ENCODE measurements at places on chromosomes 7 and 10.

- no peak for DNase-seq
Measured at GRCh38 chr7:151505433-151505832, 14.3 kb downstream of the RHEB start.

GRCh38 chr7:130476297-130477150 is 15.4 kb upstream of the MEST start:
- DNase-seq = no peak

GRCh38 chr7:151838861-151839381 is 38.0 kb downstream of the PRKAG2 start:
- DNase-seq = no peak

GRCh38 chr10:64363687-64364086 is 842.5 kb downstream of the REEP3 start:
- no peak for DNase-seq

DNA sequence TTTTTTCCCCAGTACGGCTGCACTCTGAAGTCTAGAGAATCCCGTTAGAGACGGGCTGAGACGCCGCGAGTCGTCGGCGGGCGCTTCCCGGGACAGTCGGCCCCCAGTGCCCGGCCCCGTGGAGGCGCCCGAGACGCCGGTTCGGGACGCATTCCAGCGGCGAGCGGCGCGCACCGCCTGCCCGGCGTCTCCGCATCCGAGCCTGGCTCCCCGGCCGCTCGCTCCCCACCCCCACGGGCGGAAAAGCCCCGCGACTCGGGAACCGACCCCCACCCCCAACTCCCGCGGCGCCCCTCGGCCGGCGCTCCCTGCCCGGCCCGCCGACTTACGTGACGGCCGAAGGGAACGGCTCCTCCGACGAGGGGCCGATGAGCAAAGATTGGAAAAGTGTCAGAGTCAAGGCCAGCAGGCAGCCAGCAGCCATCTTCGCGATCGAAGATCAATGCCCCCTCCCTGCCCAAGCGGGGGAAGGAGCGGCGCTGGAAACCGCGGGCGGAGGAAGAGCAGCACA is 486 bp downstream of the CACNA2D1 start:
- DNase-seq = no peak

DNA sequence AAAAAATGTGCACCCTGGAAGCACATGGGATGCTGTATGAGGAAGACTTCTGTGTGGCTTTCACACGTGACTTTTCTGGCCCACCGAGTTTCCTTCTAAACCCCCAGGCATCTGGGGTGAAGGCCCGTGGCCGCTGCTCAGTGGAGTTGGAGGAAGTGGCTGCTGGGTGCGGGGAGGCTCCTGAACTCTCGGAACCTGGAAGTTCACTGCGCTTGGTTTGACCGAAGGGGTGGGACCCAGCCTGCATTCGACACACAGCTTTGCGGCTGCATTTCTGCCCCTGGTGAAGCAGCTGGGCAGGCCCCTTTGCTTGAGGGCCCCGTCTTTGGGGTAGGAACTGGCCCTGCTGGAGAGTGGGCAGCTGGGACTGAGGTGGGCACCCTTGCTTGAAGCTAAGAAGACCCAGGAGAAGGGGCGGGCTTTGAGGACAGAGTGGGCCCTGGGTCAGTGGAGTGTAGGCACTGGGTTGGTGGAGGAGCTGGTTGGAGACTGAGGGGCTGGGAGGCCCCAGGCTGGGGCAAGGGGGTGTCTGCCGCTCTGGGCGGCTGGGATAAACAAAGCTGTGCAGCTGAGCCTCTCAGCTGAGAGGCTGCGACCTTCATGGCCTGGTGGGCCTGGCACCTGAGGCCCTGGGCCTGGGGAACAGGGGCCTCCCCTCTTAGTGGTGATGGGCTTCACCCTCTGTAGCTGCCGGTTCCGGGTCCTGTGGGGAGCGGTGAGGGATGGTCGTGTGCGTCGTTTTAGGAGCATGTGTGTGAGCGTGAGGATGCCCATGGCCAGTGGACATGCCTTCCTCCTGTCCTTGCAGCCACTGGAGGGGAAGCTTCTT is 78.0 kb downstream of the INPP5A start:
- no peak for DNase-seq

DNA sequence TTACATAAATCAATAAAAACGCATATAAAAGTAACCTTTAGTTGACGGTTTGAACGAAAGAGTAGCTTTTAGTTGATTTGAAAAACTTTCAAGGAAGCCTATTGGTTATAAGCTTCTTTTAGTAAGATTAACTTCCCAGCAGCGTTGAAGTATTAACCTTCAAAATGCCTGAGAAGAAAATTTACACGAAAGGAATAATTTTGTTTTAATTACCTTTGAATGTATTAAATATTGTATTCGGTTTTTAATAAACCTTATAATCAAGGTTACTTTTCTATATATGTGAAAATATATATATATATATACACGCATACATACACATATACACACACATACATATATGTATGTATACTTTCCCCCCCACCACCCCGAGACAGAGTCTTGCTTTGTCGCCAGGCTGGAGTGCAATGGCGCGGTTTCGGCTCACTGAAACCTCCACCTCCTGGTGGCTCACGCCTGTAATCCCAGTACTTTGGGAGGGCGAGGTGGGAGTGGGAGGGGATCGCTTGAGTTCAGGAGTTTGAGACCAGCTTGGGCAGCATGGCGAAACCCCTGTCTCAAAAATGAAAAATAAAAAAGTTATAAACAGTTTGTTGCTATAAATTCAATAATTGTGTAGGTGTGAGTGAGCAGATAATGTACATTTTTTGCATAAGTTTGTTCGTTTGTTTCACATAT is 57.6 kb upstream of the EZH2 start:
- DNase-seq = no peak

Data from left renal pelvis (tissue), 4 donors.